ENCODE measurements at places on chromosomes 3 and 15. TPM values are rescaled to one million over a fixed set of nuclear protein-coding genes. Genes with fewer than 3 reads are reported as not detected.

The NAALADL2 gene
- total RNA-seq = 0.86 TPM

The FBXL2 gene
- 13.8 TPM for total RNA-seq

The PLOD2 gene
- 130 TPM for total RNA-seq

The SLC9C1 gene
- total RNA-seq = not detected

The LRRC15 gene
- under 0.01 TPM for total RNA-seq

The IQCH gene
- total RNA-seq = 2.3 TPM

The RNF123 gene
- total RNA-seq = 22.5 TPM

The CAMK2N2 gene
- not detected for total RNA-seq

The EHHADH gene
- total RNA-seq = 9.7 TPM

The NOX5 gene
- total RNA-seq = 0.29 TPM

The TGM5 gene
- not detected for total RNA-seq

The CFAP91 gene
- not detected for total RNA-seq

The MYH15 gene
- total RNA-seq = not detected

The SERINC4 gene
- total RNA-seq = not detected

The CLDN16 gene
- 0.35 TPM for total RNA-seq

The PODXL2 gene
- 0.29 TPM for total RNA-seq

The CHRNA5 gene
- 1.2 TPM for total RNA-seq

The ZPLD1 gene
- not detected for total RNA-seq

The SLC2A2 gene
- total RNA-seq = not detected
